ENCODE measurements at places on chromosomes 5 and 9.

DNA sequence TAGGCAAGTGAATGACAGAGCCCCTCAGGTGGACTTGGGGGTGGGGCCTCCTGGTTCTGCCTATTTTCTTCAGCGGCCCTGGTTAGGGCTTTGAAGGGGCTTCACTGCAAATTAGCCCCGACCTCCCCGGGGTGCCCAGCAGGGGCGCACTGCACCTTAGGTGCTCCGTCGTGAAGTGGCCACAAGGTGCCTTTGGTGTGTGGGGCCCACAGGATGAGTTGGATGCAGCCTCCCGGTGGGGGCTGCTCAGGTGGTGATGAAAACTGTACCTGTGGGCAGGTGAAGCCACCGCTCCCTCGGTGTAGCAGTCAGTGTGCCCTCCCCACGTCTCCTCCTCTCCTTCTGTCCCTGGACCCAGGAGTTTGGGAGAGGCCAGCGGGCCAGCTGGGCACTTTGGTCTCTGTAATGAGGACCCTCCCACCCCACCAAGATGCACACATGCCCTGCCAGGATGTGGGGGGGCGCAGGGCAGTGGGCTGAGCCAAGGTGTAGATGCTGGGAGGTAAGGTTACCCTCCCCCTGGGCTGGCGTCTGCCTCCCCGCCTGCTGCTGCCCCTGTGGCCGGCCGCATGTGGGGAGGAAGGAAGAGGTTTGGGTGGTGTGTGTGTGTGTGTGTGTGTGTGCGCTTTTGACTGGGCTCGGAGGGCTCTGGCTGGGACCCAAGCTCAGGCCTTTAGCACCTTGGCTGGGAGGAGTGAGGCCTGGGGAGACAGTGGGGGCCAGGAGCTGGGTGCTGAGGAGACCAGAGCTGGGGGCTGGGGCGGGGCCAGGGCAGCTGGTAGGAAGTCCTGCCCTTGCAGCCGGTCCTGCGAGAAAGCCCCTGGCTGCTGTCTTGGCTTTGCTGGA lies 55.6 kb downstream of the RXRA start:
- peak; percentile 70 for DNase-seq

GRCh38 chr9:99513441-99514112 lies 291.5 kb downstream of the SEC61B start:
- no peak for DNase-seq

- DNase-seq: no peak
Measured at GRCh38 chr5:166961913-166962312, 1329.5 kb upstream of the WWC1 start.

- no peak for DNase-seq
Measured at GRCh38 chr5:88304356-88304755, 35.7 kb upstream of the TMEM161B start.

- no peak for DNase-seq
Measured at GRCh38 chr9:129491487-129491855, 129.4 kb downstream of the C9orf50 start.

- no peak for DNase-seq
Measured at GRCh38 chr5:55540024-55540423, 5.3 kb upstream of the PLPP1 start.

DNA sequence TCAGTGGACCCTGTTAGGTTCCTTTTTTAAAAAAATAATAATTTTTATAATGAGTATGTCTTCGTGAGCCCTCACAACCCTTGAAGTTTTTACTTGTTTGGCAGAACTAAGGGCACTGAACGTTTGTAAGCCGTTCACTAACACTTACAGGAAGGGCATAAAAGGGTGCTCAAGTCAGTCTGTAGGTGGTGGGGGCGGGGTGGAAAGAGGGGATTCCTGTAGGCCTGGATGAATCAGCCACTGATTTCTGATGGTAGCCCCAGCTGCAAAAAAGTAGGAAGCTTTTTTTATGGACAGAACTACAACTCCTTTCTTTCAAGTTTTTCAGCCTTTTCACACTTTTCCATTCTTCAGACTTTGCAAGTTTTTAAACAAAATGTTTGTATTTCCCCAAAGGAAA lies 35.8 kb downstream of the PIK3R1 start:
- DNase-seq: no peak

DNA sequence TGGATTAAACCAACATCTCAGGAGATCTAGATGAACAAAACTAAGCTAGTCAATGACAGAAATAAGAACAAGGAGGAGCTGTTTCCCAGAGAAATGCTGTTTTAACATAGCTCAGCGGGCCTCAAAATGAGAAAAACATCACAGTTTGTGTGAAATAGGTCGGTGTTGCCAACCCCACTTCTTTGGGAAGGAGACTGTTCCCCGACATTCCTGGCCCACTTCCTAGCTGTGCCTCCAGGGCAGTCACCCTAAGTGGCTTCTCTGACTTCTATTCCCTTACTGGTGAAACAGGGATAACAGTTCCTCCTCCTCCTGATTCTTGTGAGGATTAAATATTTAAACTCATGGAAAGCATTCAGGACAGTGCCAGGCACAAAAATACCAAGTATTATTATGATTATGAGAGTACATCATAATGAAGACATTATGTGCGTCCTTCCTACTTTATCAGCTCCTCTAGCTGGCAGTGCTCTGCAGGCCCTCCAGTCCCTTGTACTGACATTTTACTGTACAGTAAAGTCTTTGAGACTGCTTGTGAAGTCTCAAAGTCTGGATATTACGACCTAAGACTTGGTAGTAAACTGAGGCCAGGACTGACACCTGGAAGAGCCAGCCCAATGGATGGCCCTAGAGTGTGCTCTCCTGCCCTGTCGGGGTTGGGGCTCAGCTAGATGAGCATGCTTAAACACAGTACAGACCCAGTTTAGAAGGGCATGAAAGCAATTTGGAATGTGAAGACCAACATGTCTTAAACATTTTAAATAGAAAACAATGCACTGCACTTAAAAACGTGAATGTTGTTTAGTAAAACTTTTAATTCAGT lies 7.3 kb downstream of the ISCA1 start:
- DNase-seq: no peak

DNA sequence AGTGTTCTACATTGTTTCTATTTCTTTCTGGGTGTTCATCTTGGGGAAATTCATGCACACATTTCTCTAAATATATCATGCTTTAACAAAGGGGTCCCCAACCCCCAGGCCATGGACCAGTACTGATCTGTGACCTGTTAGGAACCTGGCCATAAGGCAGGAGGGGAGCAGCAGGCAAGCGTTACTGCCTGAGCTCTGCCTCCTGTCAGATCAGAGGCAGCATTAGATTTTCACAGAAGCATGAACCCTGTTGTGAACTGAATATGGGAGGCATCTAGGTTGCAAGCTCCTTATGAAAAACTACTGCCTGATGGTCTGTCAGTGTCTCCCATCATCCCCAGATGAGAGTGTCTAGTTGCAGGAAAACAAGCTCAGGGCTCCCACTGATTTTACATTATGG lies 270.0 kb downstream of the AGTPBP1 start:
- DNase-seq: no peak

- no peak for DNase-seq
Measured at GRCh38 chr5:160129841-160130240, 10.6 kb upstream of the PWWP2A start.

GRCh38 chr5:177365845-177366527 lies 8.3 kb downstream of the RGS14 start:
- DNase-seq: no peak

- no peak for DNase-seq
Measured at GRCh38 chr9:72349911-72350310, 15.1 kb downstream of the ZFAND5 start.

DNA sequence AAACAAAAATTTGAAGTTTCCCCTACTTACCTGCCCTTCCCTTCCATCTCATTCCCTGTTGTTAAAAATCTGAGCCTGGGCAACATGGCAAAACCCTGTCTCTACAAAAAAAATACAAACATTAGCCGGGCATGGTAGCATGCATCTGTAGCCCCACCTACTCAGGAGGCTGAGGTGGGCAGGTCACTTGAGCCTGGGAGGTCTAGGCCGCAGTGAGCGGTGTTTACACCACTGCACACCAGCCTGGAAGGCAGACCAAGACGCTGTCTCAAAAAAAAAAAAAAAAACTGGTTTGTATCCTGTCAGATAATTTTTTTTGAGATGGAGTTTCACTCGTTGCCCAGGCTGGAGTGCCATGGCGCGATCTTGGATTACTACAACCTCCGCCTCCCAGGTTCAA lies 16.3 kb upstream of the REEP5 start:
- no peak for DNase-seq

- no peak for DNase-seq
Measured at GRCh38 chr9:90457386-90458190, 185.0 kb downstream of the DIRAS2 start.

- DNase-seq: no peak
Measured at GRCh38 chr9:2623288-2624050, 1.9 kb downstream of the VLDLR start.

- DNase-seq: no peak
Measured at GRCh38 chr5:14155075-14155474, 11.9 kb downstream of the TRIO start.

DNA sequence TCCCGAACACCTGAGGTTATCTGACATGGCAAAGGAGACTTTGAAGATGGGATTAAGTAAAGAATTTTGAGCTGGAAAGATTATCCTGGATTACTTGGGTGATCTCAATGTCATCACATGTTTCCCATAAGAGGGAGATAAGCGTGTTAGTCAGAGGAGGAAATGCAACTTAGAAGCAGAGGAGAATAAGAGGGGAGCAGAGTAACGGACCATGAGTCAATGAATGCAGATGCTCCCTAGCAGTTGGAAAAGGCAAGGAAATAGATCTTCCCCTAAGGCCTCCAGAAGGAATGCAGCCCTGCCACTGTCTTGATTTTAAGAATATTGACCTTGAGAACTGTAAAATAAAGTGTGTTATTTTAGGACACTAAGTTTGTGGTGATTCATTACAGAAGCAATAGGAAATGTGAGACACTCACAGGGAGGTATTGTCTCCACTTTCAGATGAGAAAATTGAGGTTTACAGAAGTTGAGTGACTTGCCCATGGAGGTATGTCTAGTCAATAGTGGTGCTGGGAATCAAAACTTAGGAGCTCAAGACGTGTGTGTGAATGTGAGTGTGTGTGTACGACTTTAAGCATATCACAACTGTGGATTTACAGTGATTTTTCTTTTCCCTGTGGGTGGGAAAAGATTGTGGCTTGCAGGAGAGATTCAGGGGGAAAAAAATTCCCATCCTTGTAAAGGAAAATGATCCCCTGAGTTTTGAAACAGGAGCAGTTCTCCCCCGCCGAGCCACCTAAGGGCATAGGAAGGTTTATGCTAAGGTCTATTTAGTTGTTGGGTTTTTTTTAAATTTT lies 125.3 kb downstream of the TRIM32 start:
- no peak for DNase-seq

- DNase-seq: no peak
Measured at GRCh38 chr5:172452398-172453205, 1.7 kb downstream of the SH3PXD2B start.

DNA sequence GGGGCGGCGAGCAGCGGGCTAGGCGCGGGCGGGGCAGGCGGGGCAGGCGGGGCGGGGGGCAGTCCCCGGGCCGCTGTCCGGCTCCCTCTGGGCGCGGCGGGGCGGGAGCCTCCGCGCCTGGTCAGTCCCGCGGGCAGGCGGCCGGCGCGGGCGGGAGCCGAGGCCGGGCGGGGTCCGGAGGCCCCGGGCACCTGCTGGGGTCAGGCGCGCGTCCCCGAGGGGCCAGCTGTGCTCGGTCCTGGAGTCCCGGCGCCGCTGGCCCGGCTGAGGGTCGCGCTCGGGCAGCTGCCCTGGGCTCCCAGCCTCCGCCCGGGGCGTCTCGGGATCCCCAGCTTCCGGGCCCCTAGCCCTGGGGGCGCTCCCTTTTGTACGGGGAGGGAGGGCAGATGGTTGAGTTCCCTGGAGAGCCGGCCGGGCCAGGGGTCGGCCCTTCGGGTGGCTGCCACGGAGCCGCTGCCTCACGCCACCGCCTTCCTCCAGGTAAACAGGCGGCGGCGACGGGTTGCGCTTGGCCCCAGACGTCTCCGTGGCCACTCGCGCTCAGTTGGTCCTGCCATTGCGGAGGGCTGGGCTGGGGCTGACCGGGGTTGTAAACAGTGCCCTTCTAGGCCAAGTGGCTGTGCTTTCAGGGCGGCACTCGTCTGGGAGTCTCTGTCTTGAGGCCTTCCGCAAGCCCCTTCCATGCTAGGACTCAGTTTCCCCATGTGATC lies 473 bp downstream of the ZBTB34 start:
- DNase-seq: peak; percentile 35

DNA sequence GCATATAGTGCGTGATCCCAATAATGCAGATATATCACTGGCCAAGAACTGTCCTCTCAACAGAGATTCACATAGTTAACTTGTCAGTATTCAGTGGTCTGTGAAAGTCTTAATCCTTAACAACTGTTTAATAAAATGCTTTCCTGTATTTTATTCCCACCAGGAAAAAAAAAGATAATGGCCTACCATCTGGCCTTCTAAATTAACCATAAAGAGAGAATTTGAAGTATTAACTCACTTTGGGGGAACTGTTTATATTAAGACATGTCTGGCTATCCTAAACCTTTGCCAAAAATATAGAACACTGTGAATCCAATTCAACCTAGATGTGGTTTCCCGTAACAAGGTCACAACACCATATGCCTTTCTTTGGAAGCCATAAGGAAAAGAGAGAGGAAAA lies 818 bp upstream of the FREM1 start:
- no peak for DNase-seq

DNA sequence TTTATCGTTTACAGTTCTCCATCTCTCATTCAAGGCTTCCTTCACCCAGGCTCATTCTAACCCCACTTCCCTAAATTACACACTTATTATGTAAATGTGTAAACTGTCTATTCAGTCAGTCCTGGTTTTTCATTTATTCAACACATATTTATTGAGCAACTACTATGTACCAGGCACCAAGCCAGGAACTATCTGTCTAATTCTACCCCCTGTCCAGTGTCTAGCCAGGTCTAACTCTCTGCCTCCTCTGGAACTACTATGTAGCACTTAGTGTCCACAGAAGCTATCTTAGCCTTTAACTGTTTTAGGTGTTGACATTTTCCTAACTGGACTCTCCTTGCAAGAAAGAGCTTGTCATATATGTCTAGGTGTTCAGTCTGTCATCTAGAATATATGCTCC lies 56.5 kb downstream of the PDE4D start:
- no peak for DNase-seq

- no peak for DNase-seq
Measured at GRCh38 chr9:80871596-80871995, 817.8 kb downstream of the TLE1 start.

DNA sequence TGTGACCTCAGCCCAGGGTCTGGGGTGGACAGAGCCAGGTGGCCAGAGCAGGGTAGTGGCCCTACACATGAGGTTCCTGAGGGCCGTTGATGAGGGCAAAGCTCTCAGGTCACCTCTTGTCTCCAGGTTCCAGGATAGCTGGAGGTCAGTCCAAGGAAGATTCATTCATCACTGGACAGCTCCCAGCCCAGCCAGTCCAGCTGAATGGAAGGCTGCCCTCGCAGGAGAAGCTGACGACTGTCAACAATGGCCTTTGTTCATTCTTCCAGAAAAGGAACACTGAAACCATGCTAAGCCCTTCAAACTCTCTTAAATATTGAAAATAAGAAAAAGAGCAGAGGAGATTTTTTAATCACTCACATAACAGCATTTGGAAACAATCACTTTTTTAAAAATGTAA lies 169.7 kb upstream of the TBCA start:
- no peak for DNase-seq

GRCh38 chr5:40834849-40835787 lies at the start of gene RPL37:
Gene RPL37, minus strand, starts transcription at chr5:40835222. Its CDS starts 37 bp downstream, at chr5:40835185.
- peak; percentile 94 for DNase-seq

GRCh38 chr5:87826507-87826906 lies 413.8 kb upstream of the CCNH start:
- DNase-seq: no peak

Data from activated CD4-positive, alpha-beta memory T cell treated with anti-CD3 and anti-CD28 coated beads, Interleukin-2, amount 10 ng/mL, durations not matched to agents 7 days and 5 days (primary cell).